ENCODE measurements at places on chromosomes 4 and X. TPM values are rescaled to one million over a fixed set of nuclear protein-coding genes. Genes with fewer than 3 reads are reported as not detected.

RGN gene
- not detected for total RNA-seq

PAGE2 gene
- not detected for total RNA-seq

CCSER1 gene
- not detected for total RNA-seq

ARHGEF9 gene
- total RNA-seq: 5.6 TPM
